EL (cell line): ENCODE measurements at places on chromosomes 6 and 20.
A peak's percentile ranks its signal among the peaks of the same experiment; 100 is the strongest.

- no peak for DNase-seq
Observed at GRCh38 chr6:63816982-63817436, 181.4 kb downstream of the PHF3 start.

DNA sequence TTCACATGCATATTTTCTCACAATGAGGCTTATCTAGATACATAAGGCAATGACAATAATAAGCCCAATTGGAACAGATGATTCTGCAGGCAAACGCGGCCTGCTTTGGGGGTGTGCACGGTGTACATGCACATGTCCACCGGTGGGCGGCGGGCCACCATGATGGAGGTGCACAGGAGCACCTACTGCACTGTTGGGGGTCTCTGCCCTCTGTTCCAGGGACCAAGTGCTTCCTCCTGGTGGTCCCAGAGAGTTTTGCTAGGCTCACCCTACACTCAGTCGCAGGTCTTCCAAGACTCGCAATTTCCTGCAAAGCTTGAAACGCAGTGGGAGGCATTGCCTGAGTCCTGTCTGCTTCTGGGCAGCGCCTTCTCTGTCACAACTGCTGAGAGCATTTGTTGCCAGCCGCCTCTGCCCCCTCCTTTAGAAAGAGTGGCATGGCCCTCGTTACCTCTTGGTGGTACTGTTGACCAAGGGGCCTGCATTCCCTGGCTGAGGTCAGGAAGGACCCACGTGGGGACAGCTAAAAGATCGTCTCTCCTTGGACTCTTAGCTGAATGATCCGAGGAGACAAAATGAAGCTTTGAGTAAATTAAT, 135.3 kb downstream of the ERMARD start:
- no peak for DNase-seq

DNA sequence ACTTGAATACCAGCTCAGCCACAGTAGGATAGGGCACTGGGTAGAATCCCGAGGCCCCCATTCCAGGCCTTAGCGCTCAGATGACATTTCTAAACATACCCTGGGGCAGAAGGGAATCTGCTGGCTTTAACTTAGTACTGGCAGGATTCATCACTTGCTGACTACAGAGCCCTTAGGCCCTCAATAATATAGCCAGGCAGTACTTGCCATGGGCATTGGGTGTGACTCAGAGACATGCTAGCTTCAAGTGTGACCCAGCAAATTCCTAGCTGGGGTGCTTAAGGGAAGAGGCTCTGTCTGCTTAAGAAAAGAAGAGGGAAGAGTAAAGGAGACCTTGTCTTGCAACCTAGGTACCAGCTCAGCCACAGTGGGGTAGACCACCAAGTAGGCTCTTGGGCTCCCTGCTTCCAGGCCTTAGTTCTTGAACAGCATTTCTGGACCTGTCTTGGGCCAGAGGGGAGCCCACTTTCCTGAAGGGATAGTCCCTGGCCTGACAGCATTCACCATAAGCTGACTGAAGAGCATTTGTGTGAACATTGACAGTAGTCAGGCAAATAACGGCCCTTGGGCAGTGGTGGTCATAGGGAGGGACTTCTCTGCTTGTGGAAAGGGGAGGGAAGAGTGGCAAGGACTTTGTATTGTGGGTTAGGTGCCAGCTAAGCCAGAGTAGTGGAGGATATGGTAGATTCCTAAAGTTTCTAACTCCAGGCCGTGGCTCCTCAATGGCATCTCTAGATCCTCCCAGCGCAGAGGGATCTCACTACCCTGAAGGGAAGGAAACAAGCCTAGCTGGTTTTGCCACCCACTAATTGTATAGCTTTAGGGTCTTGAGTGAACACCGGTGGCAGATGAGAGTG, 48.5 kb upstream of the HACE1 start:
- DNase-seq, result peak; percentile 72

GRCh38 chr6:138241381-138241780, 23.1 kb upstream of the PBOV1 start:
- DNase-seq, result no peak

GRCh38 chr6:101231606-101232235, 161.8 kb upstream of the GRIK2 start:
- no peak for DNase-seq

- DNase-seq, result no peak
Observed at GRCh38 chr6:87074101-87074621, 20.7 kb downstream of the CGA start.
